ENCODE measurements at places on chromosomes 13 and 19.

- DNase-seq, result peak; percentile 18
These were observed 153.9 kb downstream of the TEX29 start for GRCh38 chr13:111474136-111475002.

- DNase-seq, result no peak
These were observed 5.6 kb downstream of the KLF16 start for GRCh38 chr19:1857648-1858326.

GRCh38 chr13:91280801-91281200 lies 66.7 kb upstream of the MIR17HG start:
- DNase-seq, result no peak

GRCh38 chr13:75220238-75220542 lies 261.8 kb downstream of the TBC1D4 start:
- DNase-seq, result no peak

DNA sequence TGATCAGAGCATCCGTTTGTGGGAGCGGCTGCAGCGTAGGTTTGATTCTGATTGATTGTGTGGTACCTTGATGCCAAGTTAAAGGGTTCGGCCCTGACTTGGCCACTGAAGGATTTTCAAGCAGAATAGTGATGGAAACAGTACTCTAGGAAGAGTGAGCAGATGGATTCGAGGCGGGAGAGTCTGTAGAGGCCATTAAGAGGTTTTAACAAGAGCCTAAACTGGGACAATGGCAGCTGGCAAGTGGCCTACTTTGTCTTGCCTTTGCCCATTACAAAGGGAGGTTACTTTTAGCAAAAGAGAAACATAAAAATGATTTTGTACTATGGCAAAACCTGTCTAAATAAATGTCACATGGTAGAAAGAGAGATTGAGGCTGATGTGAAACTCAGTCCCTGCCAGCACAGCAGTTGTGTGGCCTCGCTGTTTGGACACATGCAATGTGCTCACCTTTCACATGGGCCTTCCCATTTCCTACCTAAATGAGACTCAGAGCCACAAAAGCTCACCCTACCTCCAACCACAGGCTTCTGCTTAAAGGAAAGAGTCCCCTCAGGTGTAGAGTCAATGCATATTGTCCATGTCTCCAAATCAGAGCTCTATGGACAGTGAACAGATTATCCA lies 62.4 kb upstream of the RAP2A start:
- no peak for DNase-seq

GRCh38 chr13:51444922-51445321 lies 7.9 kb downstream of the INTS6 start:
- DNase-seq, result no peak

GRCh38 chr19:41896581-41896942 lies 13.6 kb downstream of the ARHGEF1 start:
- no peak for DNase-seq

GRCh38 chr13:20142023-20142926 lies 18.6 kb downstream of the GJA3 start:
- DNase-seq, result no peak

DNA sequence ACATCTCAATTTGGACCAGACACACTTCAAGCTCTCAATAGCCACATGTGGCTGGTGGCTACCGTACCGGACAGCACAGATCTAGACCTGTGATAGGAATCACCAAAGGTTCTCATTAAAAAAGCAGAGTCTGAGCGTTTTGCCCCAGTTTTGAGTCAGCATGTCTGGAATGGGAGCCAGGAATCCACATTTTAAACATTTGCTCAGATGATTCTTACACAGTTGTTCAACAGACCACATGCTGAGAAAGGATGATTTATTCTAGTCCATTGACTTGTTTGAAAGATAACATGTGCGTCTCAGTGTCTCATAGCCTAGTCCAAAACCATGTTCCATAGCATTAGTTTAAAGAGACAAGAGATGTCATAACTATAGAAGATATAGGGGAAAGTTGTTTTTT lies 53.4 kb downstream of the FLT3 start:
- DNase-seq, result no peak
